KG1 (cell line): ENCODE measurements at places on chromosomes 16 and 17.

DNA sequence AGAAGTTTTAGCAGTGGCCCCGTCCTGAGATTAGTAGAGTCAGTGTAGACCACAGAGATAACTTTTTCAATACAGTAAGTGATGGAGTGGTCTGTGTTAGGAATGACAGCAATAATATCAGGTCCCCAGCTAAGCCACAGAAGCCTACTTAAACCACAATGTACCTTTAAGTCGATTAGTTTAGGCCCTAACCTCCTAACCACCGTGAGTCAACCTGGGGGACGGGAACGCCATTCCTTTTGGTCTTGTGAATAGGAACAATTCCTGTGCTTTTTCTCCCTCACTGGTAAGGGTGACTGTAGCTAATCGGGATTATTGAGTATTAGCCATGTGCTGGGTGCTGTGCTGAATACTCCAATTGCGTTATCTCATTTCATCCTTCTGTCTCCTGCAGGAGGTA lies 14.0 kb downstream of the YPEL2 start:
- DNase-seq, result no peak

DNA sequence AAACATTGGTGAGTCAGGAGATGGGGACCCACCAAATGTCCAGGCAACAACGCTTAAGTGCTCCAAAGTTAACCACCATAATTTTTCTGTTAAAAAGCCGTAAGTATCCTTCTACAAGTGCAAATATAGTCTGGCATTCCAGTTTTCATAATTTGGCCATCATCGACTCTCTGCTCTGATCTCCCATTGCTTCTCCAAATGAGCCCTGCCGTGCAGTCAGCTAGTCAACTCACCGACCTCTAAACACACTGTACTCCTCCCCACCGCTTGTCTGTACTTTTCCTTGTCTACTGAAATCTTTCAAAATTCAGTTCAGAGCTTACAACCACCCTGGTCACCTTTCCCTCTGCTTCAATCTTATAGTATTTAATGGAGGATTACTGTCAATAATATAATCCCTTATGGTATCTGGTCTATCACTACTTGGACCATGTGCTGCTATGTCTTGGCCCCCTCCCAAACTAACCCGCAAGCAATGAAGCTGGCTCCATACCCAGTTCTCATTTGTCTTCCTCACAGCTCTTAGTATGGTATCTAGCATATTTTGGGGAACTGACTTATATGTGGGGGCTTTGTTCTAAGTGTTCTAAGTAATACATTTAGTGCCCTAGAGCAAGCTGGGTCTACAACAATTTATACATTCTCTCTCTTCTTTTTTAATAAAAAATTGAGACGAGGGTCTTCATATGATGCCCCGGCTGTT lies 52.7 kb upstream of the SLC25A19 start:
- no peak for DNase-seq

GRCh38 chr17:72566671-72567484 lies 446.1 kb downstream of the SOX9 start:
- DNase-seq, result no peak

DNA sequence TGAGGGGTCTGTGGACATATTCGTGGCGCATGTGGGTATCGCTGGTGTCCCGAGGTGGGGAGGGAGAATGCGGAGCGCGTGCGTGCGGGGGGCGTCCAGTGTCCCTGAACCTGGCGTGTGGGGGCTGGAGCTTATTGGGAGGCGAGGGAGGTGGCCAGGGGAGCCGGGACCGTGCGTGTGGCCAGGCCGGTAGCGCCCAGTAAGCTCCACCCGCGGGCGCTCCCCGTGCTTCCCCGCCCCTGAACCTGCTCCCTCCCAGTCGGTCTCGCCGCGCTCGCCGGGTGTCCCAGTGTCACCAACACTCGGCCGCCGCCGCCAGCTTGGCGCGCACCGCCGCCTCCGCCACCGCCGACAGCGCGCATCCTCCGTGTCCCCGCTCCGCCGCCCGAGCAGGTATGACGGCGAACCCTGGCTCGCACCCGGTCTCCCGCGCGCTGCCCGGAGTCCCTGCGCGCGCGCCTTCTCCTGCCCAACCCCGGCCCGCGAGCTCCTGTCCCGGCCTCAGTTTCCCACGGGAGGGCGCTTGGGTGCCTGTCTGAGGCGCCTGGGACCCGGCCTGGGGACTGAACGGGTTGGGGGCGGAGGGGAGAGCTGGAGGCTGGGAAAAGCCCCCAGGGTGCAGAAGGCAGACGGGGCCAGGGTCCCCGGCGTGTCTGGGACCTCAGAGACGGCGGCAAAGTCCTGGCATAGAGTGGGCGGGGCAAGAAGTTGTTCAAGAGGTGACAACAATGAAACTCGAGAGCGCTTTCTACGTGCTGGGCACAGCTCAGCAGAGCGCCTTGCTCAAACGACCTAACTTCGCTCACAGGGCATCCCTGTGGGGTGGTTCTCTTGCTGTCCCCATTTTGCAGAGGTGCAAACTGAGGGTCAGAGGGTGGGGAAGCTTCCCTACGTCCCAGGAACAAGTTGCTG lies at the start of gene SCNN1B:
SCNN1B (plus strand) TSS at position 258 of the 912 bp plus-strand sequence. CDS start 46,298 bp downstream, outside the sequence.
- DNase-seq, result no peak

- no peak for DNase-seq
Measured at GRCh38 chr17:62824290-62825131, 16.4 kb upstream of the MARCHF10 start.

GRCh38 chr16:64742455-64743223 lies 379.2 kb downstream of the CDH11 start:
- no peak for DNase-seq

DNA sequence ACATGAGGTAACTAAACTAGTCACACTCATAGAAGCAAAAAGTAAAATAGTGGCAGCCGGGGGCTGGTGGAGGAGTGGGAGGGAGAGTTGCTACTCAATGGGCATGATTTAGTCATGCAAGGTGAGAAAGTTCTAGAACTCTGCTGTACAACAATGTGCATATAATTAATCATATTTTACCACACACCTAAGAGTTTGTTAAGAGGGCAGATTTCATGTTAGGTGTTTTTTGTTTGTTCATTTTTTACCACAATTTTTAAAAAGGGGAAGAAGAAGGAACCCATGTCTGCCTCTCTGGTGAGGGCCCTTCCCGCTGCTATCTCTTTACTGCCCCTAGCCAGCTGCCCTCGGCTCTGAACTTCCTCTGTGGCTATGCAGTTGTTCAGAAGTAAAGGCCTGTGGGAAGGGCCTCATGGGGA lies 11.2 kb downstream of the CD300LB start:
- DNase-seq, result peak; percentile 87

GRCh38 chr17:27458524-27458908 lies 2.3 kb downstream of the KSR1 start:
- no peak for DNase-seq

- DNase-seq, result no peak
Measured at GRCh38 chr17:40922239-40922638, 15.2 kb downstream of the KRT23 start.

DNA sequence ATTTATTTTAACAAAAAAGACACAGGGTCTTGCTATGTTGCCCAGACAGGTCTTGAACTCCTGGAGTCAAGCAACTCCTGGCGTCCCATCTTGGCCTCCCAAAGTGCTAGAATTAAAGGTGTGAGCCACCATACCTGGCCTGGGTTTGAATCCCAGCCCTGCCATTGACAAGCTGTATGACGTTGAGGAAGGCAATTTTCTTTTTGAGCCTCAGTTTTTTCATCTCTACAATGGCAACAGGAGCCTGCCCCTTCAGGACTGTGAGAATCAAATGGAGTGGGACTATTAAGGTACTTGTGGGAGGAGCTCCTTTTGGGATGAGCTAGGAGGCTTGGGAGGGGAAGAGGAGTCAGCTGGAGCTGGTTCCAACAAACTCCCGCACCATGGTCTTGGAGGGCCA lies 6.2 kb downstream of the RARA start:
- no peak for DNase-seq

- no peak for DNase-seq
Measured at GRCh38 chr16:24685539-24686432, 43.7 kb upstream of the TNRC6A start.

- no peak for DNase-seq
Measured at GRCh38 chr16:81447383-81448101, 2.9 kb downstream of the CMIP start.

DNA sequence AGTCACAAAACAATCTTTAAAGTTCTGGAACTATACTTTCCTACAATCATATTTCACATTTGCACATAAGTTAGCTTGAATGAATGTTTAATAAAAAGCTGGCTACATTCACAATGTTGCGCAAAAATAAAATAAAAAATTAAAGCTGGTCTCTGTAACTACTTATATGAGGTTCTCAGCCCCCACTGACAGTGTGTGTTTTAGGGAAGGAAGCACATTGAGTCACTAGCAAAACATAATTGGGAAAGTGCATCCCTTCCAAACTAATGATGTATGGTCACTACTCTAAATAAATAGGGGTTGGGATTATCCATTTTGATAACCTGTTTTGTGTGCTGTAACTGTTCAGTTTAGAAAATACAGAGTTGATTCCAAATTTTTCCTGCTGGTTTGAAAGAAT lies 251.9 kb downstream of the IRX3 start:
- DNase-seq, result no peak

GRCh38 chr17:17934806-17935205 lies 37.4 kb downstream of the TOM1L2 start:
- DNase-seq, result no peak

DNA sequence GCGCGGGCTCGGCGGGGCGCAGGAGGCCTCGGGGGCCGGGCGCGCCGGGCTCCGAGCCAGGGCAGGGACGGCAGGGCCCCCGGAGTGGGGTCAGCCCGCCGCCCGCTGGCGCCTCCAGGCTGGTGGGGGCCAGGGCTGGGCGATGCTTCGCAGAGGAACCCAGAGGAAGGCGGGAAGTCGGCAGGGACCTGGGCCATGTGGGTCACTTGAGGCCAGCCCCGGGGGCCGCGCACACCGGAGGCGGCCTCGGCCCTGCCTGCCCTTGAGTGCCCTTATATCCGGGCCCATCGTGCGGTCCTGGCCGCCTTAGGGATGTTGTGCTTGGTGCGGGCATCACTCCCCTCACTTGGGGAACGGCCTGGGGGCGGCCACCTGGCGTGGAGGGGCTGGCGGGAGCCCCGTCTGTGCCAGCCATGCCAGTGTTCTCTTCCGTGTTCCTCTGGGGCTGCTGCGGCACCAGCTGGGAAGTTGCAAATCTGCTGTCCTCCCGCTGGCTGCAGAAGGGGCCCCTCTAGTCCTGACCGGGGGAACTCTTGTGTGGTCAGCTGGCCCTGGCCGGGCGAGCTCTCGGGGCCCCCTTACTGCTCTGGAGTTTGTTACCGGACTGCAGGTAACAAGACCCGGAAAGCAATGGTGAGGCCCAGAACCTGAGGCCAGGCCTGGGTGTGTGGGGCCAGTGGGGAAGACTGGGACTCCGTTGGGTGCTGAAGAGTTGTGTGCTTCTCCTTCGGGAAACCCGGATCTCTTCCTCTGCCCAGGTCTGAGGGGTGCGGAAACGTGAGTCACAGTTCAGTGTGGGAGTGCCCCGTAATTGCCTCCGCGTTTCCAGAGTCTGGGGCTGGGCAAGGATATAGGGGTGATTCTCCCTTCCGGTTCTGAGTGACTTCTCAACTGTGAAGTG lies 849 bp downstream of the CAPN15 start:
- DNase-seq, result no peak

GRCh38 chr16:26457882-26458281 lies 608.8 kb upstream of the C16orf82 start:
- DNase-seq, result no peak

DNA sequence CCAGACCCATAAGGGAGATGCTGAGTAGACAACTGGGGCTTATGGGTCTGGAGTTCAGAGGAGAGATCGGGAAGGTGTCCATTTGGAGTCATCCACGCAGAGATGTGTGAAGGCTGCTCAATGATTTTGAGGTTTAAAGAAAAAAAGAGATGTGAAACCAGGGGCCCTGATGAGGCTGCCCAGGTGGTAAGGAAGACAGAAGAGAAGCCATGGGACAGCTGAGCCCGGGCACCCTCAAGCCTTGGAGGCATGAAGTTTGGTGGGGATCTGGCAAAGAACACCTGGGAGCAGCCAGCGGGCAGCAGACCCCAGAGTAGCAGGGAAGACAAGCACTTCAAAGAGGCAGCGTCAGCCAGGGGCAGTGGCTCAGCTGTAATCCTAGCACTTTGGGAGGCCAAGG lies 20.8 kb upstream of the MYO15B start:
- no peak for DNase-seq

DNA sequence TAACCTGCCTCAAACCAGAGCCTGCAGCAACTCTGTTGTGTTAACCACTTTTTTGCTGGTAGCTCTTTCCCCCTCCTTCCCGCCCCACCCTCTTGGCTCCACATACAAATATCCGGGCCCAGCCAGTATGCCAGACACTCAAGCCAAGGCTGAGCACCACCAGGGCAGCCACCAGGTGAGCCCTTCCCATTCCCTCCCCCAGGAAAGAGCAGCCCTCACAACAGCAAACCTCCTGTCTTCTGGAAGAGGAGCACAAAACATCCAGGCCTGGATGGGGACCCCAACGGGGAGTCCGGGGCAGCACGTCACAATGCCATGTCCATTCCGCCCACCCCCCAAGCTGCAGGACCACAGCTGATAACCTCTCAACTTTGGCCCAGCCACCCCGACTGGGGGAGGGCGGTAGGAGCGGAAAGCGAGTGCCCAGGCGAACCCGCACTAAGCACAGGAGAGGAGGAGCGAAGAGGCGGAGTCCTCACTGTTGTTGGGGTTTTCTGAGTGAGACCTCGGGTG lies 757 bp downstream of the ORMDL3 start:
- DNase-seq, result no peak

- no peak for DNase-seq
Measured at GRCh38 chr17:3679531-3680126, 11.0 kb downstream of the EMC6 start.

DNA sequence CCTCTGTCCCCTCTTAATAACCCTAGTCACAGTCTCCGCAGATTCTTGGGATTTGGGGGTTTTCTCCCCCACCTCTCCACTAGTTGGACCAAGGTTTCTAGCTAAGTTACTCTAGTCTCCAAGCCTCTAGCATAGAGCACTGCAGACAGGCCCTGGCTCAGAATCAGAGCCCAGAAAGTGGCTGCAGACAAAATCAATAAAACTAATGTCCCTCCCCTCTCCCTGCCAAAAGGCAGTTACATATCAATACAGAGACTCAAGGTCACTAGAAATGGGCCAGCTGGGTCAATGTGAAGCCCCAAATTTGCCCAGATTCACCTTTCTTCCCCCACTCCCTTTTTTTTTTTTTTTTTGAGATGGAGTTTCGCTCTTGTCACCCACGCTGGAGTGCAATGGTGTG lies 5.6 kb downstream of the CCL22 start:
- no peak for DNase-seq

- DNase-seq, result no peak
Measured at GRCh38 chr17:28900986-28901726, 1.7 kb downstream of the DHRS13 start.
